ENCODE measurements at places on chromosomes 4 and X. TPM values are rescaled to one million over a fixed set of nuclear protein-coding genes. Genes with fewer than 3 reads are reported as not detected.

The CT47B1 gene
- not detected for total RNA-seq

The PAGE5 gene
- total RNA-seq: not detected

The GAGE13 gene
- total RNA-seq: not detected

The SCARB2 gene
- 216 TPM for total RNA-seq

The FAAH2 gene
- not detected for total RNA-seq

The TRPC5OS gene
- total RNA-seq: not detected

Measured in glomerular endothelial cell (primary cell).